Activated T-helper 2 cell treated with anti-CD3 and anti-CD28 coated beads, Interferon-gamma antibody, Interleukin-2, Interleukin-4, amounts not matched to agents 10 μg/mL and 5 μg/mL and 100 μg/mL, durations not matched to agents 14 hours and 24 hours and 36 hours (primary cell): ENCODE measurements at places on chromosomes 1 and 21. TPM values are rescaled to one million over a fixed set of nuclear protein-coding genes. Genes with fewer than 3 reads are reported as not detected.

- H3K27ac ChIP-seq = no peak overlapping the region
- H3K36me3 ChIP-seq = no peaks in the 10 kb centered on the region
- H3K4me3 ChIP-seq = no peak overlapping the region
- no peaks in the 10 kb centered on the region for H3K4me1 ChIP-seq
- DNase-seq = no peak
Measured at GRCh38 chr1:116104667-116105066, 6.5 kb upstream of the MAB21L3 start.

DNA sequence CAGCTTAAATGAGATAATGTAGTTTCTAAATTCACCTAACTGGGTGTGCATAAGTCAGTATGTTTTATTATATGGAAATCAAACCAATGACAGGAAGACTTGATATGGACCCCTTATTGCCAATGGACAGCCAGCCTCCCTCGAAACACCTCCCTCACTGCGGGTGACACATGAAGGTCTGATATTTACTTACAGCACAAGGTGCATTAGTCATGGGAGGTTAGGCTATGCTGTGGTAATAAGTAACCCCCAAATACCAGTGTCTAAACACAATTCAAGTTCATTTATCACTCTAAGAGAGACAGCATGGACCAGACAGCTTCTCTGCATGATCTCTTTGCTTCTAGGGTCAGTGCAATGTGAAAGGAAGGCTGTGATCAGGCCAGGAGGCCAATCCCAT is 126.0 kb upstream of the KCNJ6 start:
- H3K4me1 ChIP-seq = no peaks in the 10 kb centered on the region
- H3K4me3 ChIP-seq = no peak overlapping the region
- peaks cover 6% of the 10 kb centered on the region for H3K27me3 ChIP-seq
- no peaks in the 10 kb centered on the region for H3K36me3 ChIP-seq
- no peak for DNase-seq
- H3K27ac ChIP-seq = no peak overlapping the region

- no peak overlapping the region for H3K4me3 ChIP-seq
- no peaks in the 10 kb centered on the region for H3K4me1 ChIP-seq
- no peaks in the 10 kb centered on the region for H3K36me3 ChIP-seq
- DNase-seq = no peak
Measured at GRCh38 chr1:224880593-224881307, 48.7 kb upstream of the DNAH14 start.

DNA sequence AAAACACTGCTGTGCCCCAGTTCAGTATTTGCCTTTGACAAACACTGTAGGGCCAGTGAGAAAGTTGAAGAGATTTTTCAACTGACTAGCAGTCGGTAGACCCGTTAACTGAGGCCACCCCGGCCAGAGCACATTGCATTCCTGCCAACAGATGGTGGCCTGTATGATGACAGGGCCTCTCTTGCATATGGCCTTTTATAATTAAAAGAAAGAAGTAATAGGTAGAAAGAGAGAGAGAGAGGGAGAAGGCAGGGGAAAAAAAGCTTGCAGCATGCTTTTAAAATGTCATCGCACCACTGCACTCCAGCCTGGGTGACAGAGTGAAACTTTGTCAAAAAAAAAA is 4.7 kb upstream of the C1orf174 start:
- no peaks in the 10 kb centered on the region for H3K27me3 ChIP-seq
- no peak overlapping the region for H3K4me3 ChIP-seq
- no peak for DNase-seq
- no peaks in the 10 kb centered on the region for H3K36me3 ChIP-seq
- H3K27ac ChIP-seq = no peak overlapping the region

The NFASC gene
- 0.14 and 0.18 TPM in 2 replicates for total RNA-seq

GRCh38 chr21:37587635-37588177 is 221.1 kb downstream of the DYRK1A start:
- no peak for DNase-seq
- no peak overlapping the region for H3K4me3 ChIP-seq
- H3K4me1 ChIP-seq = peaks cover 4% of the 10 kb centered on the region
- no peaks in the 10 kb centered on the region for H3K27me3 ChIP-seq

GRCh38 chr1:185644531-185644930 is 89.7 kb upstream of the HMCN1 start:
- DNase-seq = no peak
- H3K27me3 ChIP-seq = no peaks in the 10 kb centered on the region
- no peak overlapping the region for H3K27ac ChIP-seq
- peaks cover 40% of the 10 kb centered on the region for H3K36me3 ChIP-seq
- no peak overlapping the region for H3K4me3 ChIP-seq

The RNU1-2 gene
- 2,033 and 2,369 TPM in 2 replicates for total RNA-seq

DNA sequence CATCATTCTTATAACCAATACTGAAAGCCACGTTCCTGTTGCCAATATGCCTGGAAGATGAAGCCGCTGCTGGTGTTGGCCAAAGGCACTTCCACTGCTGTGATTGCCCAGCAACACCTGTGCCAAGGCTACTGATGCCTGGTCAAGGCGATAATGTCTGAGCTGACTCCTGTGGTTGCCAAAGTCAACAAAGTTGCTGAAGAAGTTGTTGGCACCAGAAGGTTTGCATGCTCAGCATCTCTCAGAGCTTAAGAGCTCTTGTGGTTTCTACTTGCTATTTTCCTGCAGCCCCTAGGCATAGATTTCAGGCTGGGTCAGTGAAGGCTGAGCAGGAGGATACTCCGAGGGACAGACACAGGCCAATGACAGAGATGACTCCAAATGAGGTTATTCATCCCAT is 63.4 kb upstream of the RAB3GAP2 start:
- H3K27me3 ChIP-seq = no peaks in the 10 kb centered on the region
- no peak overlapping the region for H3K4me3 ChIP-seq
- H3K4me1 ChIP-seq = no peaks in the 10 kb centered on the region
- H3K27ac ChIP-seq = no peak overlapping the region

DNA sequence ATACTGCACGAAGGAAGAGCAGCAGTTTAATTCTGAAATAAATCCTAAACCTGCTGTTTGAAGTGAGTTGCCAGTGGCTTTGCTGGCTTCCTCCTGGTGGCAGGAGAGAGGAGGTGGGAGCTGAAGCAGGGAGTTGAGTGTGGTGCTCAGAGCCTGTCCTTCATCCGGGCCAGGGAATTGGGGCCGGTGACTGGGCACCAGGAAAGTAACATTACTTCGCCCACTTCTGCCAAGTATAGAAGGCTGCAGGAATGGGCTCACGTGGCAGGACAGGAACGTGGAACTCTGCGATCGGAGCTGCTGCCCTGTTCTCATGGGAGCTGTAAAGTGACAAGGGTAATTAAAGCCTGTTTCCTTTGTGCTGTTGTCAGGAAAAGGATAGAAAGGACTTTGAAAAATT is 8.7 kb downstream of the TOR3A start:
- no peaks in the 10 kb centered on the region for H3K27me3 ChIP-seq
- H3K27ac ChIP-seq = no peak overlapping the region
- peaks cover 46% of the 10 kb centered on the region for H3K36me3 ChIP-seq
- no peak overlapping the region for H3K4me3 ChIP-seq
- DNase-seq = no peak

- no peak overlapping the region for H3K27ac ChIP-seq
- DNase-seq = no peak
- peaks cover 29% of the 10 kb centered on the region for H3K36me3 ChIP-seq
Measured at GRCh38 chr1:224149709-224150108, 33.3 kb upstream of the DEGS1 start.

- no peak overlapping the region for H3K4me3 ChIP-seq
- H3K27me3 ChIP-seq = no peaks in the 10 kb centered on the region
- no peaks in the 10 kb centered on the region for H3K4me1 ChIP-seq
Measured at GRCh38 chr1:71116729-71117128, 35.9 kb upstream of the ZRANB2 start.

The HMCN1 gene
- total RNA-seq = 0.18 and 0.28 TPM in 2 replicates

The GCSAML gene
- total RNA-seq = 0.43 and 0.48 TPM in 2 replicates

DNA sequence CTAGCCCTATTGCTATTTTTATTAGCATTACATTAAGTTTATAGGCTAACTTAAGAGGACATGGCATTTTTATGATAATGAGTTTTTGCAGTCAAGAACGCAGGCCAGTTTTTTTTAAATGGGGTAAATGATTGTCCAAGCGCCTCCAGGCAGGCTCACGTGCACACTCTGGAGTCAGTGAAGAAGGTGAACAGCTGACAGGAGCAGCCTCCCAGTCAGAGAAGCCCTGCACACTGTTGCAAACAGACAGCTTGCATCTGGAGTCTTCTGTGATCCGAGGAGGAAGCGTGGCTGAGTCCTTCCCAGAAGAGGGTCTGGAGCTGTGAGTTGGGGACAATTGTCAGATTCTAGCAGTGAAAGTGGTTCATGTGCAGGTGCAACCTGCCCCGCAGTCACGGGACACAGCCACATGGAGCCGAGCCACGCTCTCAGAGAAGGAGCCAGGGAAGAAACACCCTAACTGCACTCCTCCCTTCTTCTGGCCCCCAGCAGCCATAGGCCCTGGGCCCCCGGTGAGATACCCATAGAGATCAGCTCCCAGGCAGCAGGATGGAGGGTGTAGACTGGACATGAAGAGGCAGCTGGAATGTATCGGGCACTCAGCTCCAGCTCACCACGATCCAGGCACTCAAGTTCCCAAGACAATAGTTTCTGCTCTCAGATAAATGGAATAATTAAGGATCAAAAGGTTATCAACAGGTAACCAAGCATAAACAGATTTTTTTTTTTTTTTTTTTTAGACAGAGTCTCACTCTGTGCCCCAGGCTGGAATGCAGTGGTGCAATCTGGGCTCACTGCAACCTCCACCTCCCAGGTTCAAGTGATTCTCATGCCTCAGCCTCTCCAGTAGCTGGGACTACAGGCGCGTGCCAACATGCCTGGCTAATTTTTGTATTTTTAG is 26.4 kb downstream of the CAPN2 start:
- no peak overlapping the region for H3K4me3 ChIP-seq
- peaks cover 6% of the 10 kb centered on the region for H3K4me1 ChIP-seq
- peaks cover 33% of the 10 kb centered on the region for H3K36me3 ChIP-seq
- H3K27me3 ChIP-seq = no peaks in the 10 kb centered on the region
- no peak overlapping the region for H3K27ac ChIP-seq
- DNase-seq = no peak

DNA sequence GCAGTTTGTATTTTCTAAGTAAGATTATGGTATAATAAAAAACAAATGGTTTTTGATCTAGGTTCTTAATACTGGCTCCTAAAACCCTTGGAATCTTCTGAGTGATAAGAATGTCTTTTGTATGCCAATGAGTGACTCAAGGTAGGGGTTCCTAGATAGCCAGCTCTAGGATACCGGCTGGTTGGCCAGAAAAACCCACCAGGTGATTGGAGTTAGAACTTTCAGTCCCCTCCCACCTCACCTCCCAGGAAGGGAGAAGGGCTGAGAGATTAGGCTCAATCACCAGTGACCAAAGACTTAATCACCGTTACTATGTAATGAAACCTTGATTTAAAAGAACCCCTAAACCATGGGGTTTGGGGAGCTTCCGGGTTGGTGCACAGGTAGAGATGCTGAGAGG is 8.7 kb upstream of the BRDT start:
- no peak overlapping the region for H3K27ac ChIP-seq
- no peak overlapping the region for H3K4me3 ChIP-seq
- no peak for DNase-seq
- no peaks in the 10 kb centered on the region for H3K4me1 ChIP-seq
- H3K27me3 ChIP-seq = no peaks in the 10 kb centered on the region

DNA sequence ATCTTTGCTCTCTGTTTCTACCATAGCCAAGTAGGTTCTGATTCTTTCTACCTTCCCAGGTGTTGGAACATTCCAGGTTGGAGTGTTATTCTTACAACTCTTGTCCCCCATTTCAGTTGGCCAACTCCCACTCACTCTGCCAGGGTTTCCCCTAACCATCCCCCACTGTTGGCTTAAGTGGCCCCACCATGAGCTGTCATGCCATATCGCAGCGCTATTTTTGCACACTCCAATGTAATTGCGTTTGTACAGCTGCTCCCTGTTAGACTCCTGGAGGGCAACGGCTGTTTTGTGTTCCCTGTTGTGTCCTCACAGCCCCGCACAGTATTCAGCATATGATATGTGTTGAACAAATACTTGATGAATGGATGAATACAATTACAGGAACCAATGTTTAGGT is 117.7 kb upstream of the ETS2 start:
- H3K27ac ChIP-seq = no peak overlapping the region
- no peaks in the 10 kb centered on the region for H3K4me1 ChIP-seq
- no peaks in the 10 kb centered on the region for H3K36me3 ChIP-seq
- no peak for DNase-seq
- peaks cover 18% of the 10 kb centered on the region for H3K27me3 ChIP-seq
- no peak overlapping the region for H3K4me3 ChIP-seq

- no peak overlapping the region for H3K4me3 ChIP-seq
- H3K27me3 ChIP-seq = peaks cover 1% of the 10 kb centered on the region
- peaks cover 30% of the 10 kb centered on the region for H3K36me3 ChIP-seq
- DNase-seq = no peak
- peaks cover 26% of the 10 kb centered on the region for H3K4me1 ChIP-seq
- no peak overlapping the region for H3K27ac ChIP-seq
Measured at GRCh38 chr1:244654108-244655038, 1.4 kb downstream of the DESI2 start.
